Right ventricle myocardium inferior (tissue), 1 donor: ENCODE measurements at places on chromosomes 1 and 21. TPM values are rescaled to one million over a fixed set of nuclear protein-coding genes. Genes with fewer than 3 reads are reported as not detected.

AGL gene
- total RNA-seq, result 56.3 TPM

C1orf87 gene
- not detected for total RNA-seq

SIM2 gene
- total RNA-seq, result not detected

MYOG gene
- not detected for total RNA-seq

SPRR2B gene
- not detected for total RNA-seq

GRCh38 chr1:22711071-22711470, 432 bp downstream of the EPHB2 start:
- no peak for DNase-seq

GRCh38 chr1:175130649-175131045, 61.9 kb downstream of the KIAA0040 start:
- no peak for DNase-seq

DNA sequence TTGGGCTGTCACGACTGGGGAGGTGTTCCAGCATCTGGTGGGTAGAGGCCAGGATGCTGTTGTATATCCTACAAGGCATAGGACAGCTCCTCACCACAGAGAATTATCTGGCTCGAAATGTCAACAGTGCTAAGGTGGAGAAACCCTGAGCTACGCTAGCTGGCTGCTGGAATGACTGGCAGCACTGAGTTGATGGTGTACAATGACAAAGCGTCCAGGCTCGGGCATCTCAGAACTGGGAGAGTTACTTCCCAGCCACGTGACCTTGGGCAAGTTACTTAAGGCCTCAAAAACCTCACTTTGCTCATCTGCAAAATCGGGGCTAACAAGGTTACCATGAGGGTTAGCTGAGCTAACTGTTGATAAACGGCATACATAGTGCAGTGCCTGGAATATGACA, 35.4 kb downstream of the GPR161 start:
- no peak for DNase-seq

- no peak for DNase-seq
Observed at GRCh38 chr1:37037690-37038089, 3.4 kb upstream of the GRIK3 start.

GRCh38 chr1:196381544-196381943, 226.7 kb downstream of the KCNT2 start:
- DNase-seq, result no peak

DNA sequence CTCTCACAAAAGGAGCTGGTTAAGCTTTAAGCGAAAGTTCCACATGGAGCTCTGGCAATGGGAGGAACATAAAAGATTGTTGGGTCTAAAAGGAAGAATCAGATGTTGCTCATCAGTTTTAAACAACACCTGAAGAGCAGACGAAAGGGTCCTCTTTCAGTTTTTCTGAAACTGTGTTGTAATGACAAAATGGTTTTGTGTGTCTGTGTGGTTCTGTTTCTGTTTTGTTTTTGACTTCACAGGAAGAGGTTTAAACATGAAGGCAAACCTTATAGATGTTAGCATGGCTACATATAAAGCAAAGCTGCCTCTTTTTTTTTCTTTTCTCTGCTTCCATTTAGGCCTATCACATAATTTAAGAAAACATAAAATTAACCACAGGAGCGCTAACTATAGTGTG, 136.1 kb downstream of the ZP4 start:
- DNase-seq, result no peak

- DNase-seq, result no peak
Observed at GRCh38 chr1:205477759-205478247, 22.0 kb upstream of the BLACAT1 start.

DNA sequence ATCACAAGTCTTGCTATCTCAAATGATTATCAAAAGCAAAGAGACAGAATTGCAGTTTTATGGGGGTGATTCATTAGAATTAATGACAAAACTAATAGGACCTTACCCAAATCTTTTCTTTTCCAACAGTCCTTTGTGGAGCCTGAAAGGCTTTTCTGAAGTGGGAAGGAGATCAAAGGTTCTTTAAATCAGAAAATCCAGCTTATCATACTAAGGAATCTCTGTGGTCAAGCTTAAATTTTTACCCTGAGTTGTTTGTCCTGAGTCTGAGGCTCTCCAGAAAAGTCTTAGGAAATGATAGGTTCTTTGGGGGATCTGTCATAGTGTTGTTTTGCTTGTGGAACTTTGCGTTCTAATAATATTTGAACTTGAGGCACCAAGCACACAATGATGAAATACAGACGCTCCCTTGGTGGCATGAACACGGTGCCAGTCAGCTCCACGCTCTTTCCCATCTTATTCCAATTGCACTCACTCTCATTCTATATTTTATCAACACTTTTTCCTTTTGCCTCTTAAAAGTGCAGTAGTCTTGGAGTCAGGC, 38.0 kb upstream of the COL24A1 start:
- DNase-seq, result no peak

GRCh38 chr1:20405893-20406604, 80.0 kb downstream of the CAMK2N1 start:
- DNase-seq, result no peak

- no peak for DNase-seq
Observed at GRCh38 chr1:195806060-195806459, 802.2 kb downstream of the KCNT2 start.

GRCh38 chr1:93770640-93771039, 89.0 kb upstream of the BCAR3 start:
- DNase-seq, result no peak
